A549 treated with GW870086 at 1 μM for 4 hours (cell line): ENCODE measurements at places on chromosomes 11 and 22. TPM values are rescaled to one million over a fixed set of nuclear protein-coding genes. Genes with fewer than 3 reads are reported as not detected.

Gene FGF19
- total RNA-seq: 0.09 to 0.13 TPM (median 0.10 TPM) in 5 replicates

Gene GAL3ST1
- 7.1 to 10.6 TPM (median 9.9 TPM) in 5 replicates for total RNA-seq

Gene CST6
- not detected in 5 replicates for total RNA-seq

Gene ZC3H12C
- 5.1 to 9.0 TPM (median 8.0 TPM) in 5 replicates for total RNA-seq

Gene TEF
- 0.80 to 1.5 TPM (median 1.2 TPM) in 5 replicates for total RNA-seq

Gene SSTR3
- not detected in 5 replicates for total RNA-seq

Gene KRTAP5-8
- total RNA-seq: not detected in 5 replicates

Gene CCDC116
- total RNA-seq: 0.09 TPM in 1 of 5 replicates, not detected in the others

Gene CNIH2
- total RNA-seq: 1.7 to 2.4 TPM (median 2.4 TPM) in 5 replicates

Gene OR10D3
- not detected in 5 replicates for total RNA-seq

Gene PLAAT2
- total RNA-seq: 0.51 to 1.3 TPM (median 0.89 TPM) in 5 replicates

Gene OSM
- not detected in 5 replicates for total RNA-seq

Gene PKP3
- 29.9 to 39.9 TPM (median 38.6 TPM) in 5 replicates for total RNA-seq

Gene DDI1
- not detected in 5 replicates for total RNA-seq

Gene VPREB1
- not detected in 5 replicates for total RNA-seq

Gene SLC17A6
- not detected in 5 replicates for total RNA-seq

Gene ANO9
- 0.72 to 1.2 TPM (median 0.88 TPM) in 5 replicates for total RNA-seq

Gene SLC22A25
- not detected in 5 replicates for total RNA-seq

Gene ALKBH8
- 6.6 to 9.4 TPM (median 8.2 TPM) in 5 replicates for total RNA-seq

Gene MPZL3
- total RNA-seq: 0.19 to 0.50 TPM (median 0.31 TPM) in 5 replicates

Gene RPS3
- total RNA-seq: 3,180 to 4,370 TPM (median 3,361 TPM) in 5 replicates

Gene ADM2
- 0.57 to 0.71 TPM (median 0.64 TPM) in 5 replicates for total RNA-seq

Gene CEND1
- total RNA-seq: 1.2 to 2.7 TPM (median 1.9 TPM) in 5 replicates

Gene MS4A3
- not detected in 5 replicates for total RNA-seq

Gene TPST2
- 9.0 to 10.9 TPM (median 10.4 TPM) in 5 replicates for total RNA-seq

Gene FAM227A
- 0.49 to 1.2 TPM (median 0.68 TPM) in 5 replicates for total RNA-seq

Gene CHRM1
- 0.06 TPM in 2 of 5 replicates, not detected in the others for total RNA-seq

Gene HORMAD2
- not detected in 5 replicates for total RNA-seq

Gene PHETA2
- total RNA-seq: not detected in 5 replicates

Gene C11orf87
- total RNA-seq: 0.07 TPM in 1 of 5 replicates, not detected in the others

Gene TMEM132A
- total RNA-seq: 89.9 to 141 TPM (median 135 TPM) in 5 replicates

Gene ADM
- 104 to 145 TPM (median 115 TPM) in 5 replicates for total RNA-seq
